Fibroblast of skin of scalp (primary cell): ENCODE measurements at places on chromosomes 1 and 21.

DNA sequence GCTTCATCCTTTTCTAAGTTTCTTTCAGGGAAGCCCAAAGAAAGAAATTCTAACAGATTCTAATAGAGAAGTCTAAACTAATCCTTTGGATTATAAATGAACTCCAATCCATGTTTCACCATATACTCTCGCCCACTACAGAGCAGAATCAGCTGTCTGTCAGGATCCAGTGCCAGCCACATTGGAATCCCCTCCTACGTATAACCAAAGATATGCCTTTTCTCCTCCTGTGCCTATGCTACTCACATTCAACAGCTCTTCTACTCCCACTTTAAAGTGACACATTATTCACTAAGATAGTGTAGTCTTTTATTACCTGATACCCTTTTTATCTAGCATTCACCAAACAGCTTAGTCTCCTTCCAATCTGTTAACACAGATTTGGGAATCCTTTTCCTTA is 3.1 kb downstream of the ETV3 start:
- DNase-seq: no peak

DNA sequence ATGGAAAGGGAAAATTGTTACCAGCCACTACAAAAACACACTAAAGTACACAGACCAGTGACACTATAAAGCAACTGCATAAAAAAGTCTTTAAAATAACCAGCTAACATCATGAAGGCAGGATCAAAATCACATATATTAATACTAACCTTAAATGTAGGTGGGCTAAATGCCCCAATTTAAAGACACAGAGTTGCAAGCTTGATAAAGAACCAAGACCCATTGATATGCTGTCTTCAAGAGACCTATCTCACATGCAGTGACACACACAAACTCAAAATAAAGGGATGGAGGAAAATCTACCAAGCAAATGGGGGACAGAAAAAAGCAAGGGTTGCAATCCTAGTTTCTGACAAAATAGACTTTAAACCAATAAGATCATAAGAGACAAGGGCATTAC is 246.3 kb downstream of the SEC16B start:
- DNase-seq: no peak

DNA sequence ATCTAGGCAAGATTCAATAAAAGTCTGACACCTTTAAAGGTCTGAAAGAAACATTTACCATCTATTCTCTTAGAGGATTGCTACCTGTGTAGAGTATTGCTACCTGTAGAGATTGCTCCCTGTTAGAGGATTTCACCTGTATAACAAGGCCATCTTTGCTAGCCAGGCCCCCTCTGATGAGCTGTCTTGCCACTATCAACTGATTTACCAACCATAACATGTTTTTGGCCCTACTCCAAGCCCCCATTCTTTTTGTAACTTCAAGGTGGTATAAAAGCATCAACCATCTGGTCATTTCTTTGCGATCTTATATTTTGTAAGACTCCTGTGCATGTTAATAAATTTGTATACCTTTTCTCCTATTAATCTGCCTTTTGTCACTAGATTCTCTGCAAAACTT is 424.7 kb upstream of the CAMK1G start:
- no peak for DNase-seq

GRCh38 chr21:41149199-41149598 is 18.8 kb upstream of the BACE2 start:
- DNase-seq: no peak

DNA sequence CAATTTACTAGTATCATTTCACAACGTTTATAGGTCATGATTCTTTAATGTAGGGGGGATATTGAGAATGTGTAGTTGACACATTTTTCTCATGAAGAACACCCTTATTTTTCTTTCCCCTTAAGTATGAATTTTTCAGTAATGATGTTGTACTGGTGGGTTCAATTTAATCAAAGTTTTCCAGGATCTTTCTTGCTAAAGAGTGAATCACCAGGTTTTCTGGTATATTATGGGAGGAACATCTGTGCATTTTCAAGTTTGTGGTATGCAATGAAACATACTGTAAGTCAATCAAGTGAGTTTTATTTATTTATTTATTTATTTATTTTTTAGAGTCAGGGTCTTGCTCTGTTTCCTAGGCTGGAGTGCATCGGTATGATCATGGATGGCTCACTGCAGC is 221.2 kb upstream of the PTGFR start:
- no peak for DNase-seq

DNA sequence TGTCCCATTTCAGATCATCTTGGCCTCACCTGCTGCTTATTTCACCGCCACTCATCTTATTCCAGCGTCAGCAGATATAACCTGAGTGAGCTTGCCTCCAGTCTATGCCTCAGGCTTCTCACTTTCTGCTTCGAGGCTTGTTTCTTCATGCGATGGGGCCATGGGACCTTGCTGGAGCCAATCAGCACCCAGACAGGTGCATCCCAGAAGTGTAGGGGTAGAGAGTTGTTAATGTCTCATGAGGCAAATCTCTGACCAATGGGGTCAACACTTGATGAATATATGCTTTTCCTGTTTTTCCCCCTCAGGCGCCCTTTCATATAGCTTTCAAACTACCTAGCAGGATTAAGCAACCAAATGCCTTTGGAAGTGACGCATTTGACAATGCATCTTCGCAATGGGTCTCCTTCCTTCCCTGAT is 935 bp upstream of the YIPF1 start:
- no peak for DNase-seq

DNA sequence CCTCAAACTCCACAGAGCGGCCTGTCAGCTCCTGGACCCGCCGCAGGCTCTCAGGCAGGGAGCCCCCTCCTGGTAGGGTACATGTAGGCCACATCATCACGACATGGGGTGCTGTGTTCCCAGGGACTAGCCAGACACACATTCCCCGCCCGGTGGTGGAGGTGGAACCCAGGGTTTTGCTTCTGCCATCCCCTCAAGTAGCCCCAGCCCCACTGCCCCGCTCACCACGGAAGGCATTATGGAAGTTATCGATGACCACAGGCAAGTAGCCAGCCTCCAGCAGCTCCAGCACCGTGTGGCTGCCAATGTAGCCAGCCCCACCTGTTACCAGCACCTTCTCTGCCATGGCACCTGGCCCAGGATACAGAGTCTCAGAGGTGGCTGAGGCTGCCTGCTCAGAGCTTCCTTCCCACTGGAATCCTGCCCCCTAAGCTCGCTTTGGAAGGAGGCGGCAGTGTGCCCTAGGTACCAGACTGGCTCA is 1.9 kb downstream of the GALE start:
- no peak for DNase-seq

- peak; percentile 98 for DNase-seq
These were observed 34.7 kb downstream of the RGS5 start for GRCh38 chr1:163168053-163168452.

GRCh38 chr1:237011432-237011831 is 7.2 kb upstream of the MT1HL1 start:
- no peak for DNase-seq

DNA sequence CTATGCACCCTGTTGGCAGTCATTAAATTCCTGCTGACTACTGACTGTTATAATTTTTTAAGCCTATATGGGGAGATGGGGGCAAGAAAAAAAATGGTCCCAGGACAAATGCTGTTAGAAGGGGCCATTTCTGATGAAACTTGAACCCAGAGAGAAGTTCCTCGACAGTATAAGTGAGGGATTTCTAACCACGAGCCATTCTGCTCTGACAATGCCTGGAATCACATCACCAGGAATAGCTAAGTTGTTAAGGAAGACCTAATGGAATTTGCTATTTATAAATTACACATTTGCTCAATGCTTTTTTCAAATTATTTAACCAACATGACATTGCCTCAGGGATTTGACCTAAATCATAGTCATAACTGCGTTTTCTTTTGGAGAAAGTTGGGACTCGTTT is 55.2 kb downstream of the LHX9 start:
- DNase-seq: no peak

DNA sequence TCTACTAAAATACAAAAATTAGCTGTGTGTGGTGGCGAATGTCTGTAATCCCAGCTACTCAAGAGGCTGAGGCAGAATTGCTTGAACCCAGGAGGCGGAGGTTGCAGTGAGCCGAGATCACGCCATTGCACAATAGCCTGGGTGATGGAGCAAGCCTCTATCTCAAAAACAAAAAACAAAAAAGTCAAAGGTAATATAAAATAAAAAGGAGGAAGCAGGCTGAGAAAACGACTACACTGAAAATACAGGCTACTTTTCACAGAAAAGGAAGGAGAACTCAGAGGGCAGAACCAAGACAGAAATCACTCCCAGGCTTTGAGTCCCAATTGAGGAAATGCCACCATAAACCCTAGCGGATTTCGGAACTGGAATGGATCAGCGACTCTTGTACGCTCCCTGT is 5.9 kb upstream of the A3GALT2 start:
- no peak for DNase-seq

DNA sequence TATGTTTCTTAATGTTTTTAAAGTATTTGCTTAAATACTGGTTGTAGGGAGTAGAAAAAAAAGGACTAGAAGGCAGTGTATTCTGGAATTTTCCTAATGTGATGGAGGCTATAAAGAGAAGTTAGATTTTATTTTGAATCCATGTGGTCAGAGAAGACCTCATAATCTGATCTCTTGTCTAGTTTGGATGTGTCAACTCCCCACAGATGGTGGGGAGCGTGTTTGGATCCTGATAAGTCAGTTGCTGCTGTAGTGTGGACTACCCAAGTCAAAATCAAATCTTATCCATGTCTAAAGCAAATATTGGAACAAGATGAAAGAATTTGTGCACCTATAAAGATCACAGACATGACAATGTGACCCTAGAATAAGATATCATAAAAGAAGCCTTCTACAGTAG is 918.0 kb downstream of the LTN1 start:
- no peak for DNase-seq

GRCh38 chr1:84702143-84702542 is 11.9 kb upstream of the SSX2IP start:
- DNase-seq: no peak

- no peak for DNase-seq
These were observed 113.6 kb upstream of the GADD45A start for GRCh38 chr1:67571406-67571805.

DNA sequence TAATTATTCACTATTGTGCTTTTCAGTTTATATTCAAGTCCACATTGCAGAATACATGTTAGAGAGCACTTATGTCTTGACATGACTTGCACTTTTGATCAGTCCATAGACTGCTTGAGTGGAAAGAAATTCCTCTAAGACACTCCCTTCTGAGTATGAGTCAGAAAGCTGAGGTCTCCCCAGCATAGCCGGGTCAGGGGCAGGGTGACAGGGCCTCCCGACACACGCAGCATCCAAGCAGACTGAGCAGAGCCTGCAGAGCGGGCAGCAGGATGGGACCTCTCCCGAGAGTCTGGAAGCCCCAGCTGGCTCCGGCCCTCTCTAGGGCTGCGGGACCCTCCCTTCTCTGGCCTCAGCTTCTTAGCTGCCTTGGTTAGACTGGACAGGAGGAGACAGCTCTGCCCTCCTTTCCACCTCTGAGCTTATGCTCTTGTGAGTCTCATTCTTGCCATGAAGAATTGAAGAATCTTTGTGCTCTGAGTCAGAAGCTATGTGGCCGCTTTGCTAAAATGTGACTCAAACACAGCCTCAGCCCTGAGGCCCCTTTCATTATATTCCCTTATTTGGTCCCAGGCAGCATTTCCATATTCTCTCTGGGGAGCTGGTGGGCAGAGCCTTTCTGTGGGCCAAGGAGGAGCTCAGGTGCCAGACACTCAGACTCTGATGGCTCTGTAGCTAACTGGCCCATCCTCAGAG is 11.2 kb upstream of the CAPN2 start:
- peak; percentile 99 for DNase-seq

- DNase-seq: no peak
These were observed 14.1 kb downstream of the MFAP2 start for GRCh38 chr1:16966282-16966681.

DNA sequence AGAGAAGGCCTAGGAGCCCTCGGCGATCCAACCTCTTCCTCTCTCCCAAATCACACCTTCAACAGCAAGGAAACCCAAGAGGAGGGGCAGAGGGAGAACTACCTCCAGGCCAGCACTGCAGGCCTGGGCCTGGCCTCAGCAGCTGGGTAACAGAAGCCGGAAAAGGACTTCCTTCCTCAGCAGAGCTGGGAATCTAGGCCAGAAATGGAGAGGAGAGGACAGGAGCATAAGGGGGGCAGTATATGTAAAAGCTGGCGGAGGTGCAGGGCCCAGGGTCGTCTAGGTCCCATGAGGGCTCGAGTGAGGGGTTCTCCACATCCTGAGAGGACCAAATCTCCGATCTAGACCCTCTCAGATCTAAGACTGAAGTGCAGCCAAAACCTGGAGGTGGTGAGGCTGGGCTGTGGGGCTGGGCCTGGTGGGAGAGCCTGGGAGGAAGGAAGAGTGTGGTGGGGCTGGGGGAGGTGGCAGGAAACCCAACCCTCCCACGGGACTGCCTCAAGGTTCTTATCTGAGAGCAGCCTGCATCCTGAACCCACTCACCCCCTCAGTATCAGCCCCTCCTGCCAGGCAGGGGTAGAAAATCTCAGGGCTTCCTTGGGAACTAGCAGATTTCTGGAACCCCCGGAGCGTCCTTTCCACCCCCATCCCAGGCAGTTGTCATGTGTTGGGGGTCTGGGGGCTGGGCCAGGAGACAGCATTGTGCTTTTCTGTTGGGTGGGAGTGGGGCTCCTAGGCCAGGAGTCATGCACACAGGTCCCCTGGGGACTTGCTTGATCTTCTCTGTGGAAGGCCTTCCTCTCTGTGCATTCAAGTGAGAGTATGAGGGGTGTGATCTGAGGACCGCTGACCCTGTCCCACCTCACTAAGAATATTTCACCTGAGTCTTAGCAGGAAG is 33.0 kb downstream of the PIK3C2B start:
- DNase-seq: no peak

DNA sequence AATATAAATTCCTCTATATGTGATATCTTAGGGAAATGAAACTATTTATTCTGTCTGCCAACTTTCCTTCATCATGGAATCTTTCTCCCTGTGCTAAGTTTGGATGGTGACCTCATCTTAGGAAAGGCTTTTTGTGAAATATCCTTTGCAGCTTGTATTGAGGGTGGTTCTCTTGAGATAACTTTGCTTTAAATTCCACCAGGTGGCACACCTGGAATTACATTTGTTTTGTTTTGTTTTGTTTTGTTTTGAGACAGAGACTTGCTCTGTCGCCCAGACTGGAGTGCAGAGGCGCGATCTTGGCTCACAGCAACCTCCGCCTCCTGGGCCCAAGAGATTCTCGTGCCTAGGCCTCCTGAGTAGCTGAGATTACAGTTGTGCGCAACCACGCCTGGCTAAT is 7.6 kb upstream of the CD1A start:
- DNase-seq: no peak

- DNase-seq: no peak
These were observed 47.2 kb downstream of the MORN1 start for GRCh38 chr1:2344121-2344681.

- no peak for DNase-seq
These were observed at the start of gene OR6N2 for GRCh38 chr1:158781104-158781503. TSS of gene OR6N2 (minus strand) at chr1:158781204. CDS start at chr1:158777635, 3,569 bp downstream.

GRCh38 chr1:11328444-11328843 is 55.4 kb downstream of the UBIAD1 start:
- no peak for DNase-seq

GRCh38 chr1:29575277-29575676 is 339.0 kb downstream of the PTPRU start:
- DNase-seq: no peak

GRCh38 chr1:89060091-89060490 is 4.9 kb downstream of the GBP1 start:
- DNase-seq: no peak

- no peak for DNase-seq
These were observed 66.7 kb upstream of the GJB5 start for GRCh38 chr1:34688006-34688741.

- DNase-seq: no peak
These were observed 18.3 kb upstream of the IL6R start for GRCh38 chr1:154386643-154387352.

GRCh38 chr1:77802026-77802425 is 22.6 kb downstream of the MIGA1 start:
- DNase-seq: no peak

GRCh38 chr1:110234691-110235090 is 24.6 kb downstream of the KCNC4 start:
- DNase-seq: no peak
